HFFc6 (cell line): ENCODE measurements at places on chromosomes 13 and 19.

- H3K27ac ChIP-seq: no peak overlapping the region
- no peak for DNase-seq
- H3K4me3 ChIP-seq: no peak overlapping the region
- H3K36me3 ChIP-seq: no peaks in the 10 kb centered on the region
- H3K27me3 ChIP-seq: peaks cover 2% of the 10 kb centered on the region
Measured at GRCh38 chr19:32181216-32181920, 164.0 kb upstream of the ZNF507 start.

DNA sequence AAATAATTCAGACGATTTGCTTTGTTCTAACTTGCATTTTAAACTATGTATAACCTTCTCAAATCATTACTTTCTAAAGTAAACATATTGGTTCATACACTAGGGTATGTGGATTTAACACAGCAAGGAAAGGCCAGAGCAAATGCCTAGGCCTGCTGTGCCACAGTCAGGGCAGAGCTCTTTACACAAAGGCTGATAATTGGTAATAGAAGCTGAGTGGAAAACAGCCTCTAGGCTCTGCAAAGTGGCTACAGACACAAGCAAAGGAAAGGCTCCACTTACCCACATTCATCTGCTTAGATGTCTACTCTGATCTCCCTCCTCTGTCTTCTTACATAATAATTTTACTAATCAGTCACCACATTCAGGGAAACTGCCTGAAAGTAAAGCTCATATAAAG is 382.9 kb downstream of the OLFM4 start:
- DNase-seq: no peak
- H3K27me3 ChIP-seq: no peaks in the 10 kb centered on the region; the same call in 1 of the 2 replicates

DNA sequence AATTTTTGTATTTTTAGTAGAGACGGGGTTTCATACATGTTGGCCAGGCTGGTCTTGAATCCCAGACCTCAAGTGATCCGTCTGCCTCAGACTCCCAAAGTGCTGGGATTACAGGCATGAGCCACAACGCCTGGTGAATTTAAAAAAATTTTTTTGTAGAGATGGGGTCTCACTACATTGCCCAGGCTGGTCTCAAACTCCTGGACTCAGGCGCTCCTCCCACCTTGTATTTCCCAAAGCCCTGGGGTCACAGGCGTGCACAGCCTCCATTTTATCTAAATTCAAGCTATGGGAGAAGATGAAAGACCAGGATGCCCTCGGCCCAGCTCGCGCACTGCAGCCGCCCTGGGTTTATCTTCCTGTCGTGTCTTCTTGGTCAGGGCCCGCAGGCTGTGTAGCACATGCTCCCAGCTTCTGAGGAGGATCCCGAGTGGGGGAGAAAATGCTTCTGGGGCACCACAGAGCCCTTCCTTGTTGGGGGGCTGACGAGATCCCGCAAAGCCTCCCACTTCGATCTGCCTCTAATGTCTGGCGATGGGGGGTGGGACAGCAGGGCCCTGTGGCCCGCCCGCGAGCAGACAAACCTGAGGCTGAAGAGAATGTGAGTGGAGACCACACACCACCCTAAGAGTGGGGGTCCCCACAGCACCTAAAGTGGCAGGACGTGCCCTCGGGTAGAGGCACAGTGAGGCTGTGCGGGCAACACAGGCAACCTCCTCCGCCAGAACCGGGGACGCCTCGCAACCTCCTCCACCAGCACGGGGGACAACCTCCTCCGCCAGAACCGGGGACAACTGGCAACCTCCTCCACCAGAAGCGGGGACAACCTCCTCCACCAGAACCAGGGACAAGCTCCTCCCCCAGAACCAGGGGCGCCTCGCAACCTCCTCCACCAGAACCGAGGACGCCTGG is 15.8 kb downstream of the TCF3 start:
- no peak for DNase-seq
- H3K36me3 ChIP-seq: peaks cover 36% of the 10 kb centered on the region
- H3K27me3 ChIP-seq: peaks cover 3% of the 10 kb centered on the region

DNA sequence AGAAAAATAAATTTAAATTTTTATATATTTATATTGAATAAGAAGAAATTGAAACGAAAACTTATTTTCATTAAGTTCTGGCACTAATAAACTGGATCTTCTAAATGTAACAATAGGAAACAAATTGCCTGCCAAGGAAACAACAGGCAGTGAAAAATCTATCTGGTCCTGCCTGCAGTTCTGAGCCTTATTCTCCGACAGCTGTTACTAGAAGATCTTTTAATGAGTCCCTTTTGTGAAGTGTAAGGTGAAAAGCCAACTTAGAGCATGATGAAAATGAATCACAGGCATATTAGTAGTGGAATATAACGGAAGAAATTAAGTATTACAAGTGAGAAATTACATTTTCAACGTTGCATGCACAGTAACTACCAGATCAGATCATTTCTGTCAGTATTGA is 1002.7 kb upstream of the PCDH20 start:
- H3K27ac ChIP-seq: no peak overlapping the region
- H3K27me3 ChIP-seq: no peaks in the 10 kb centered on the region
- no peak for DNase-seq
- H3K4me3 ChIP-seq: no peak overlapping the region
- H3K4me1 ChIP-seq: no peaks in the 10 kb centered on the region
